GM12878 (cell line): ENCODE measurements at places on chromosomes 4 and X. TPM values are rescaled to one million over a fixed set of nuclear protein-coding genes. Genes with fewer than 3 reads are reported as not detected.

Gene NDUFA1
- 488 and 509 TPM in 2 replicates for polyA plus RNA-seq

Gene USP46
- 13.2 and 13.9 TPM in 2 replicates for polyA plus RNA-seq

Gene ADAD1
- not detected in 2 replicates for polyA plus RNA-seq

DNA sequence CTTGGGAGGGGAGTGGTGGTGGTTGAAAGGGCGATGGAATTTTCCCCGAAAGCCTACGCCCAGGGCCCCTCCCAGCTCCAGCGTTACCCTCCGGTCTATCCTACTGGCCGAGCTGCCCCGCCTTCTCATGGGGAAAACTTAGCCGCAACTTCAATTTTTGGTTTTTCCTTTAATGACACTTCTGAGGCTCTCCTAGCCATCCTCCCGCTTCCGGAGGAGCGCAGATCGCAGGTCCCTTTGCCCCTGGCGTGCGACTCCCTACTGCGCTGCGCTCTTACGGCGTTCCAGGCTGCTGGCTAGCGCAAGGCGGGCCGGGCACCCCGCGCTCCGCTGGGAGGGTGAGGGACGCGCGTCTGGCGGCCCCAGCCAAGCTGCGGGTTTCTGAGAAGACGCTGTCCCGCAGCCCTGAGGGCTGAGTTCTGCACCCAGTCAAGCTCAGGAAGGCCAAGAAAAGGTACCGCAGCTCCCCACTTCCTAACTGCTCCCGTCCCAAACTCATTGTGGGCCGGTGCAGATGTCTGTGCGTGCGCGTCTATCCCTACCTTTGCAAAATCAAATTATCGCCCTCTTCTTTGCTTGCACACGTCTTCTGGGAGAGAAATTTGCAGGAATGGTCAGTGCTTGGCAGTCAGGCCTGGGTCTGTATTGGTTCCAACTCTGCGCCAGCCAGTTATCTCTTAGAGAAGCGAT is 533 bp downstream of the IL15 start:
- peak overlapping the region; percentile 90 for H3K27ac ChIP-seq
- peaks cover 8% of the 10 kb centered on the region for H3K4me1 ChIP-seq
- no peaks in the 10 kb centered on the region for H3K27me3 ChIP-seq
- no peak for DNase-seq
- no peaks in the 10 kb centered on the region for H3K36me3 ChIP-seq

- no peak overlapping the region for H3K27ac ChIP-seq
- no peaks in the 10 kb centered on the region for H3K4me1 ChIP-seq
- DNase-seq = no peak
- H3K4me3 ChIP-seq = no peak overlapping the region
- no peaks in the 10 kb centered on the region for H3K27me3 ChIP-seq
These were observed 932.5 kb downstream of the SH3BGRL start for GRCh38 chrX:82134378-82134777.

- no peaks in the 10 kb centered on the region for H3K36me3 ChIP-seq
- no peaks in the 10 kb centered on the region for H3K27me3 ChIP-seq
- H3K27ac ChIP-seq = no peak overlapping the region
- no peaks in the 10 kb centered on the region for H3K4me1 ChIP-seq
- no peak for DNase-seq
- no peak overlapping the region for H3K4me3 ChIP-seq
These were observed 130.3 kb upstream of the GALNT7 start for GRCh38 chr4:173038192-173038896.

DNA sequence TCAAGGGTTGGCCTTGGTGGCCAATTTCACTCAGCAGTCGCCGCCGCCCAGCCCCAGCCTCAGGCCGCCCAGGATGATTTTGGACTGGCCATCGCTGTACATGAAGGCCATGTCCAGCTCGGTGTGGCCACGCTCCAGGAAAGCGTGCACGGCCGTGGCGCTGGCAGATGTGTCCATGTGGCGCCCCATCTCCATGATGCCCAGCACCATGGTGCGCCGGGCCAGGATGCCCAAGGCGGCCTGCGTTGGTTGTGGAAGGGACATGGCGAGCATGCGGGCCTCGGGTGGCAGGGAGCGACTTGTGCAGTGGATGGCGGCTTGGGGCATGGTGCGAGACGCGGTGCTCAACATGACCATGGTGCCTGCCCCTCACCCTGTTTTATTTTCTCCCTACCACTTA is 55.4 kb downstream of the ZCCHC12 start:
- H3K27me3 ChIP-seq = no peaks in the 10 kb centered on the region
- H3K4me3 ChIP-seq = no peak overlapping the region
- H3K36me3 ChIP-seq = no peaks in the 10 kb centered on the region
- no peaks in the 10 kb centered on the region for H3K4me1 ChIP-seq
- no peak for DNase-seq

DNA sequence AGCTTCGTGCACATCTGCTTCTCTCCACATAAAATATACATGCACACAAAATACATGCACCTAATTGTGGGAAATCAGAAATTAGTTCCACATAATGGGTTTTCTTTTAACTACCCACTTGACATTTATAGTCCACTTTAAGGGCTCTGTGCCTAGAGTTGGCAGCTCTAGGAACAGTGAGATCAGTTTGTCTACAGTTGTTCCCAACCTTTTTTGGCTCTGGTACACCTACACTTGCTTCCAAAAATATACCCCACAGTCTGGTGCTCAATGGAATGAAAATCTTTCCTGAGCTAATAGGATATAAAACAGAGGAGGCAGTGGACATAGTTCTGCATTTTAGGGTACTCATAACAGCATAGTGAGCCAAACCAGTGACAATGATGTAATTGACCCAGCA is 36.1 kb downstream of the HDAC8 start:
- DNase-seq = no peak
- no peak overlapping the region for H3K27ac ChIP-seq
- H3K36me3 ChIP-seq = no peaks in the 10 kb centered on the region; the same call in 1 of the 2 replicates
- no peak overlapping the region for H3K4me3 ChIP-seq

GRCh38 chrX:69162361-69162865 is 2.8 kb downstream of the PJA1 start:
- H3K4me1 ChIP-seq = peaks cover 4% of the 10 kb centered on the region; the same call in 1 of the 2 replicates
- H3K4me3 ChIP-seq = no peak overlapping the region
- no peak for DNase-seq
- no peak overlapping the region for H3K27ac ChIP-seq
- H3K36me3 ChIP-seq = no peaks in the 10 kb centered on the region

DNA sequence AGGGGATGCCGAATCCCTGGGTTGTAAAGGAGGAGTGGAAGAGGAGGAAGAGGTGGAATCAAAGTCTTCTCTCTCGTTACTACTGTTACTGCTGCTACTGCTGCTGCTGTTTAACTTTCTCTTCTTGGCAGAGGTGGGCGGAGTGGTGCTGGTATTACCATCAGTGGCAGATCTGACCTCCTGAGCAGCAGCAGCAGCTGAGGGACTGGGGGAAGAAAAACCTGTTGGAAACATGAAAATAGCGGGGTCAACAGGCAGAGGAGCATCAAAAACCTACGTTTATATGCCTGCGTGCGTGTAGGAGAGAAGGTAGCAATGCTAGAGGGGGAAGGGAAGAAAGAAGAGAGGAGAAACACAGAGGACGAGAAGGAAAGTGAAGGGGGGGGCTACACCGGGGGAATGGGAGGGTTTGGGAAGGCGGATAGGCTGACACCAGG is 339 bp downstream of the CUL4B start:
- peak overlapping the region; percentile 67 for H3K4me3 ChIP-seq
- H3K27me3 ChIP-seq = no peaks in the 10 kb centered on the region
- peak overlapping the region; percentile 85 for H3K27ac ChIP-seq
- no peaks in the 10 kb centered on the region for H3K4me1 ChIP-seq
- no peak for DNase-seq

DNA sequence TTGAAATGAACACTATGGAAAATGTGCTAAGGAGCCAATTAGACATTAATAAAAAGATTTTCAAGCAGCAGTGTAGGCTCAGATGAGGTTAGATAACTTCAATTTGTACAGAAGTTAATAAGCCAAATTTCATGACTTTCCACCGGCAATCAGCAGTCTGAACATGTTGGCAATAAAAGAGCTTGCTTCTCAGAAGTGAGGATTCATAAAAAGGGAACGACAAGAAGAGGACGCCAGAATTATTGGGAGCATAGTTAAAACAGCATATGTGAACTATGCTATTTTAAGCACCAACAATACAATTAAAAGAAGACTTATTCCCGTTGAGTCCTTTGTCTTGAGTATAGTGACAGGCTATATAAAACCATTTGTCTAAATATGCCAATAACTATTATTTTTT is 785.3 kb downstream of the ADGRL3 start:
- no peak overlapping the region for H3K27ac ChIP-seq
- no peaks in the 10 kb centered on the region for H3K27me3 ChIP-seq
- no peak for DNase-seq
- H3K4me1 ChIP-seq = no peaks in the 10 kb centered on the region
- no peak overlapping the region for H3K4me3 ChIP-seq
